ENCODE measurements at places on chromosomes 7 and 10.

DNA sequence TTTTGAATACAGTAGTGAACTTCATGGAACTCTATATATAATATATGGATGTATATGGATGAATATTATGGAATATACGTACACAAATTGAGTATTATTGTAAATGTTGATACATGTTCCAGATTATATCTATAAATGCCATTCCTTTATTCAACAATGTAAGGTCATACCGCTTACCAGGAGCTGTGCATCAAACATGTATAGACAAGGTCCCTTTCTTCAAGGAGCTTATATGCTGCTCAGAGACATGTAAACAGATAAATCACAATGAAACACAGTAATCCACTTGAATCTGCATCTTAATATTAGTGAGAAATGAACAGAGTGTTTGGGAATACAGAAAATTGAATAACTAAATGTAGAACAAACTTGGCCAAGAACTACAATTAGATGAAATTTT, 898 bp upstream of the SEM1 start:
- no peak for DNase-seq

- DNase-seq, result no peak
Observed at GRCh38 chr7:95045236-95045923, 138.0 kb downstream of the PPP1R9A start.

GRCh38 chr7:7146837-7147236, 35.5 kb upstream of the C1GALT1 start:
- DNase-seq, result no peak

GRCh38 chr7:139595806-139596205, 72.3 kb downstream of the CLEC2L start:
- DNase-seq, result no peak

All from mesenchymal stem cell (in vitro differentiated cells and primary cell).